ENCODE measurements at places on chromosomes 2 and 18. TPM values are rescaled to one million over a fixed set of nuclear protein-coding genes. Genes with fewer than 3 reads are reported as not detected.

DNA sequence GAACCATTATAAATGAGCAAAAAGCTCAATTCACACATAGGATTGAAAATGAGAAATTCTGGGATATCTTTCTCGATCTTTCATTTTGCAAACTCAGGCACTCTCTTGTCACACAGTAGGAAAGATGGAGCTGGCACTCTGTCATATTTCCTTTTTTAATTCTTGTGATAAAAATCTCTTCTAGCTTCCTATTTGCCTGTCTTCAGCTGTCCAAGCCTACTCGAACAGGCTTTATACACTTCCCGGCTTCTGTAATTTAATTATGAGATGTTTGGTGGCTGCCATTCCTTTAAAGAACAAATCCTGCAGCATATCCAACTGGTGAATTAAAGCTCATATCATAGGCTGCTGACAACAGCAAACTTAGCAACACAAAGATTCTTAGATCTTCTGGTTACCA, 1484.3 kb upstream of the PIK3C3 start:
- no peak overlapping the region for H3K27ac ChIP-seq
- no peaks in the 10 kb centered on the region for H3K36me3 ChIP-seq
- peaks cover 9% of the 10 kb centered on the region for H3K4me1 ChIP-seq
- no peaks in the 10 kb centered on the region for H3K27me3 ChIP-seq
- H3K4me3 ChIP-seq, result no peak overlapping the region

The ARL4C gene
- 10.4 TPM for total RNA-seq

- H3K36me3 ChIP-seq, result peaks cover 18% of the 10 kb centered on the region
- H3K4me1 ChIP-seq, result peaks cover 23% of the 10 kb centered on the region
- peak overlapping the region; percentile 84 for H3K27ac ChIP-seq
- no peaks in the 10 kb centered on the region for H3K27me3 ChIP-seq
Observed at GRCh38 chr18:9574473-9575115, 39.8 kb downstream of the PPP4R1 start.

GRCh38 chr2:10654069-10654468, 35.7 kb downstream of the NOL10 start:
- peaks cover 63% of the 10 kb centered on the region for H3K36me3 ChIP-seq
- H3K27ac ChIP-seq, result no peak overlapping the region
- no peak for DNase-seq
- no peaks in the 10 kb centered on the region for H3K27me3 ChIP-seq
- H3K4me1 ChIP-seq, result no peaks in the 10 kb centered on the region
- H3K4me3 ChIP-seq, result no peak overlapping the region

DNA sequence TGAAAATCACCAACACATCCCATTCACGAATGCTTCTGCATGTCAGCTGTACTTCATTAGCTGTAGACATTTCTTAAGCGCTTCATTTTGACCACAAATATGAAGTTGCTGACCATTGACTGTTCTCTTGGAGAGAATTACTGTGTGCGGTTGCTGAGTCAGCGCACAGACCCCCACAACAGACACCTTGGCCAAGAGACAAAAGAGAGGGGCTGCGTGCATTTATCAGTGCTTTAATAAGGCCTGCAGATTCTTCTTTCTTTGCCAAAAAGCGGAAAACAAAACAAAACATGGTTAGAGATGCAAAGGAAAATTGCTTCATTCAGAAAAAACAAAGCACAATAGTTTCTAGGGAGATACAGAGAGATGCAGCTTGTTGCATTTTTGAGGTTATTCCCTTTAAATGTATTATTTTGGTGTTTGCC, 174.7 kb downstream of the ACKR3 start:
- H3K27me3 ChIP-seq, result no peaks in the 10 kb centered on the region
- DNase-seq, result no peak
- H3K36me3 ChIP-seq, result no peaks in the 10 kb centered on the region
- no peak overlapping the region for H3K27ac ChIP-seq
- no peak overlapping the region for H3K4me3 ChIP-seq

- H3K27ac ChIP-seq, result no peak overlapping the region
- no peak for DNase-seq
- no peaks in the 10 kb centered on the region for H3K27me3 ChIP-seq
- peaks cover 46% of the 10 kb centered on the region for H3K4me1 ChIP-seq
Observed at GRCh38 chr18:53544917-53545316, 679.6 kb downstream of the MBD2 start.

DNA sequence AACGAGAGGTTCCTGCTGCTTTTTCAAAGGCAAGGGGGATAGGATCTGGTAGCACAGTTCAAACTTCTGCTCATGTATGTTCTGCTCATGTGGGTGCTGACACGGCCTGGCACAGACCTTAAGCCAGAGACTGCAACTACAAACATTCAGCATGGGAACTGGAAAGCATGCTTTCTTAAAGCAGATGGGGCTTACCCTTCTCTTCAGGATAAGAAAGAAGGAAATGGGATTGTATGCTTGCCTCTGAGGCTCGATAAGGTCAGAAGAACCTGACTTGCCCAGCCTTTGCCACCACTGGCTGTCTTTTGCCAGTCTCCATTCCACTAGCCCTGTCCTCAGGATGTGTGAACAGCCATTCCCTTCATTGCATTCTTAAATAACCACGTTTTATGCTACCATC, 10.7 kb downstream of the DOCK10 start:
- H3K27ac ChIP-seq, result no peak overlapping the region
- no peaks in the 10 kb centered on the region for H3K4me1 ChIP-seq
- H3K27me3 ChIP-seq, result no peaks in the 10 kb centered on the region
- H3K4me3 ChIP-seq, result no peak overlapping the region

The TMEM169 gene
- total RNA-seq, result 1.8 TPM

DNA sequence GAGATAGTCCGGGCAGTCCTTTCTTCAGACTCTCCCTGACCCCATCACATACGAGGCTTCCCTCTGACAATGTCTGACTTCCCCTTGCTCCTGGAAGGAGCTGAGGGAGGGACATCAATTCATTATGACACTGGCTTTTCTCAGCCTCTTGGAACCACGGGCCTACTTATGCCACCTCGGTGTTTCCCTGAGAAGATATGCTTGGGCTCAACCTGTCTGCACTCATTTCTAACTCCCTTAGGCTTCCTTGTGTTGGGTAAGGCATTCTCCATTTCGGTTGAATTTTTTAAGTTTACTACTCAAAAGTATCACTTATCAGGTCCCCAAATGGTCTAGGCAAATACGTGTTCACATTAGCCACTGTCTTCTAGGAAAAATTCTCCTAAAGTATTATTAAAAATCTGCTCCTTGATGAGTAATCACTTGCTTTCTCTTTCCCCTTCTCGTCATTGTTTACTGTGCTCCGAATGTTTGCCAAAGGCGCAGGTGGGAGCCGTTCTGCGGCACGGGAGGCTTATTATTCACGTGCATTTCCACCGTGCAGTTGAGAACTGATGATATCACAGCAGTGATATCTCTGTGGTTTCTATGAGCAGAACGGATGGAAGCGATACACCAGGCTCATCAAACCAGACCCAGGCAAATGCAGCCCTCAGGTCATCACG, 33.1 kb downstream of the ARL4C start:
- no peak overlapping the region for H3K27ac ChIP-seq
- no peaks in the 10 kb centered on the region for H3K27me3 ChIP-seq
- H3K4me1 ChIP-seq, result peaks cover 5% of the 10 kb centered on the region
- no peaks in the 10 kb centered on the region for H3K36me3 ChIP-seq
- H3K4me3 ChIP-seq, result no peak overlapping the region

The NYAP2 gene
- not detected for total RNA-seq

The LHCGR gene
- total RNA-seq, result 0.31 TPM

DNA sequence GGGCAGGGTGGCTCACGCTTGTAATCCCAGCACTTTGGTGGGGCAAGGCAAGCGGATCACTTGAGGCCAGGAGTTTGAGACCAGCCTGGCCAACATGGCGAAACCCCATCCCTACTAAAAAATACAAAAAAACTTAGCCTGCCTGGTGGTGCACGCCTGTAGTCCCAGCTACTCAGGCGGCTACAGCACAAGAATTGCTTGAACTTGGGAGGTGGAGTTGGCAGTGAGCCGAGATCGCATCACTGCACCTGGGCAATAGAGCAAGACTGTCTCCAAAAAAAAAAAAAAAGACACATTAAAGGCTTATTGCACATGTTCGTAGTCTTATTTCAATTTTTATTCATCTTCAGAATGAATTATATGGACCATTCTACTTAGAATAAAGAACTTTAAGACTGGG, 110.2 kb downstream of the BMPR2 start:
- H3K36me3 ChIP-seq, result peaks cover 10% of the 10 kb centered on the region
- H3K4me3 ChIP-seq, result no peak overlapping the region
- no peak for DNase-seq
- H3K4me1 ChIP-seq, result 0 out of 2 replicates have a peak, but pooled peaks cover 5% of the 10 kb centered on the region
- H3K27ac ChIP-seq, result no peak overlapping the region

DNA sequence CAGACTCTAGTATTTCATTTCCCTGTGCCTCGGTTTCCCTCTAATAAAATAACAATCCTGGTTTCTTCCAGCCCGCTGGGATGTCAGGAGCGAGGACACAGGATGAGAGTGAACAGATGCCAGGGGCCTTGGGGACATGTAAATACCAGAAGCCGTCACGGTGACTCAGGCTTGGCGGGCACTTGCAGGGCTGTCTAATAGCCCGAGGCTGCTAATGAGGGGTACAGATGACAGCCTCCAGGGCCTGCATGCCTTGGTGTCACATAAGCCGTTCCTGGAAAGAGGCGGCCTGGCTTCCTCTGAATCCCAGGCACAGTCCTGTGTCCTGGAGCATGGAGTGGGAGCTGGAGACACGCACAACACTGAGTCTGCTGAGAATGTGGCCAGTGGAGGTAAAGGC, 28.2 kb downstream of the HS1BP3 start:
- no peak overlapping the region for H3K4me3 ChIP-seq
- H3K27ac ChIP-seq, result no peak overlapping the region
- peaks cover 3% of the 10 kb centered on the region for H3K4me1 ChIP-seq
- no peaks in the 10 kb centered on the region for H3K27me3 ChIP-seq
- DNase-seq, result no peak

DNA sequence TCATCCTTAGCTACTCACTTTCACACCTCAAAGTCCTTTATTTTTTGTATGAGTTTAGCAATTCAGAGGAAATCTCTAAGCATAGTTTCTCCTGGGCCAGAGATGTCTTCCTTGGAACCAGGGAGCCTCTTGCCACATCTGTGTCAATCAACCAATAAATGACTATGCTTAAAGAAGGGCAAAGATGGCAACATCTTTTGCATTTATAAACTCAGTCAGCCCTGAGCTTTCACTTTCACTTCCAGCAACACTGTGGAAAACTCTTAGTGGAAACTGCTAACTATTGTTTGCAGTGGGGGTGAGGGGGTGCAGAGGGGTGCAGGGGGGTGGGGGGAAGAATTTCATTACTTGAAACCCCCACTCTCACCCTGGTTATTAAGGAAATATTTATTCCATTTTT, 3.4 kb downstream of the ACVR1C start:
- peaks cover 86% of the 10 kb centered on the region for H3K27me3 ChIP-seq
- no peak overlapping the region for H3K27ac ChIP-seq
- peaks cover 7% of the 10 kb centered on the region for H3K4me1 ChIP-seq
- no peak overlapping the region for H3K4me3 ChIP-seq

The SLC9A4 gene
- total RNA-seq, result 0.11 TPM

DNA sequence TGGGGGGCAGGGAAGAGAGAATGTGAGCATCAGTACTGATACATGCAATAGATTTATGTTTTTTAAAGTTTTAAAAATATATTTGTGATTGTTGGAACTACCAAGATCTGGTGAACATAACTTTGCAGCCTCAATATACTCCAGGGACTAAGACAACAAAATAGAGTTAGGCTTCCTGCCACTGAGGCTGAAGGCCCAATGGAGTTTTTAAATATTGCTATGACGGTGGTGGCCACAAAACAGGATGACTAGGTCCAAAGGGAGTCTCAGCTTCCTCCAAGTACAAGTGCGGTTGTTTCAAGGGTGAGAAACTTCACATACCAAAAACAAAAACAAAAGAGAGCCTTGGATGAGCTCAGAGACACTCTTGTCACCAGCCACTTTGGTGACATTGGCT, 72.9 kb downstream of the CCBE1 start:
- no peaks in the 10 kb centered on the region for H3K27me3 ChIP-seq
- H3K4me3 ChIP-seq, result no peak overlapping the region
- 0 out of 2 replicates have a peak, but pooled peaks cover 6% of the 10 kb centered on the region for H3K4me1 ChIP-seq
- no peak overlapping the region for H3K27ac ChIP-seq

GRCh38 chr2:203510941-203511305, 24.2 kb downstream of the RAPH1 start:
- H3K36me3 ChIP-seq, result peaks cover 13% of the 10 kb centered on the region
- H3K4me3 ChIP-seq, result no peak overlapping the region
- peaks cover 15% of the 10 kb centered on the region for H3K4me1 ChIP-seq
- no peak overlapping the region for H3K27ac ChIP-seq
- DNase-seq, result no peak

GRCh38 chr2:144041612-144042011, 478.3 kb downstream of the ZEB2 start:
- no peaks in the 10 kb centered on the region for H3K27me3 ChIP-seq
- peaks cover 11% of the 10 kb centered on the region for H3K4me1 ChIP-seq
- H3K4me3 ChIP-seq, result no peak overlapping the region
- peak overlapping the region; percentile 13 for H3K27ac ChIP-seq
- no peak for DNase-seq

The ITGA4 gene
- 2.7 TPM for total RNA-seq

The ANKRD53 gene
- 0.39 TPM for total RNA-seq

- no peaks in the 10 kb centered on the region for H3K36me3 ChIP-seq
- no peak overlapping the region for H3K4me3 ChIP-seq
- DNase-seq, result peak; percentile 35
- 0 out of 2 replicates have a peak overlapping the region, but pooled peaks have one; percentile 54 for H3K27ac ChIP-seq
- peaks cover 34% of the 10 kb centered on the region for H3K4me1 ChIP-seq
Observed at GRCh38 chr2:66495788-66496640, 61.1 kb downstream of the MEIS1 start.

DNA sequence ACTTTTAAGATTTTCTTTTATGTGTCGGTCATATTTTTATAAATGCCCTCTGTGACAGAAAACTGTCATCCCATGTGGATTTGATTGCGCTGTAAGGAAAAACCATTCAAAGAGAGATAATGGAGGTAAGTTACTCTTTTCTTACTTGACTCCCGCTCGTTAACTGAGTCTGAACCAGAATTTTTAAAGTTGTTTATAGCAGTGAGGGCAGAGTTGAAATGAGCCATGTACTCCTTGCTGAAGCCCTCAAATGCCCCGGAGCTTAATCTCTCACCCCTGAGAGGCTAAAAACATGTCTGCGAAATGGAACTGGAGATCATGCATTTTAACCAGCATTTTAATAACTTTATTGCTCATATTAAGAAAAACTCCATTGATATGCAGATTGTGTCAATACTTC, 320.0 kb upstream of the SOX11 start:
- H3K4me3 ChIP-seq, result no peak overlapping the region
- no peak overlapping the region for H3K27ac ChIP-seq
- H3K27me3 ChIP-seq, result peaks cover 11% of the 10 kb centered on the region
- no peak for DNase-seq

DNA sequence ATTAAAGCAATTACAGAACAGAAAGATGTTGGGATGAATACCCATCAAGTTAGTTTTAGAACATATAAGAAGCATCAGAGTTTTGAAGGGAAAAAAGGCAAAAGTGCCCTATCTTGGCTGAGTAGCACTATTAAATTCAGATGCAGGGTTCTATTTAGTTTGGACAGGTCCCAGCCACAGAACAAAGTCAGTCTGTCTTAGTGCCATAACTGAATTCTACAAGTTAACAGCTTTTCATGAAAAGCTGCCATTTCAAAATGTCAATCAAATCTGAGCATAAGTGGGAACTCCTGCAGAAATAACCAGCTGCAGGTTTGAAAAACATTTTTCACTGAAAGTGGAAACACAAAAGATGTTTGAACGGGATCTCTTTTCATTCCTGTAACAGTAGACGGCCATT, 160.4 kb downstream of the SRBD1 start:
- no peaks in the 10 kb centered on the region for H3K27me3 ChIP-seq
- no peaks in the 10 kb centered on the region for H3K36me3 ChIP-seq
- peaks cover 4% of the 10 kb centered on the region for H3K4me1 ChIP-seq
- no peak for DNase-seq

The RNF144A gene
- 12.8 TPM for total RNA-seq

All from WTC11 (cell line).